ENCODE measurements at places on chromosomes 5 and 9. TPM values are rescaled to one million over a fixed set of nuclear protein-coding genes. Genes with fewer than 3 reads are reported as not detected.

The OTP gene
- polyA plus RNA-seq: not detected

The ETF1 gene
- 49.9 TPM for polyA plus RNA-seq

The CER1 gene
- polyA plus RNA-seq: not detected

DNA sequence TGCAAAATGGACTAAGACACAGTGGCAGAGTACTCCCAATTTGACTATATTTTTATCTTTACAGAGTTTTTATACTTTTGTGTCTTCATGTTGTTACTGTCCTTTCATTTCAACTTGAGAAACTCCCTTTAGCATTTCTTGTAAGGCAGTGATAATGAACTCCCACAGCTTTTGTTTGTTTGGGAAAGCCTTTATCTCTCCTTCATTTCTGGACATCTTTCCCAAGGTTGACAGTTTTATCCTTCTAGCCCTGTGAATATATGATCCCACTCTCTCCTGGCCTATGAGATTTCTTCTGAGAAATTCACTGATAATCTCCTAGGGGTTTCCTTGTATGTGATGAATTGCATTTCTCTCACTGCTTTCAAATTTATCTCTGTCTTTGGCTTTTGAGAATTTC, 9.2 kb upstream of the SARDH start:
- no peak for DNase-seq

- no peak for DNase-seq
Observed at GRCh38 chr9:4225291-4226028, 74.4 kb downstream of the GLIS3 start.

DNA sequence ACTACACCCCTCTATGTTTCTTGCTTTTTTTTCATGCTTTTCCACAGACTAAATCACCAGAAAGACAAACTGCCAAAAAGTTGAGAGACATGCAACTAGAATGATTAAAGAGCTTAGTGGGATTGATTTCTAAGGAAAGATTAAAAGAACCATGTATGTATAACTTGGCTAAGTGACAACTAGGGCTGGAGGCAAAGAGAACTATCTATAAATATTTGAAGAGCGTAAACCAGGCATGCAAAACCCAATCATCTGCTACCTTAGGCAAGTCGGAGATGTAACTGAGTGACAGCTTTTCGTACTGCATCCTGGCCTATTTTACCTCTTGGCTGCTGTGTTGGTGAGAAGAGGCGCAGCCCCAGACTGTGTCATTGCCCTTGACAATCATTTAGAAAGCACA, 121.0 kb upstream of the TLX3 start:
- no peak for DNase-seq

GRCh38 chr5:179823937-179824744, 3.4 kb downstream of the SQSTM1 start:
- peak; percentile 61 for DNase-seq

GRCh38 chr5:74041913-74042312, 415.9 kb downstream of the ARHGEF28 start:
- DNase-seq: no peak

GRCh38 chr9:34291423-34291822, 37.6 kb downstream of the KIF24 start:
- DNase-seq: no peak

- no peak for DNase-seq
Observed at GRCh38 chr5:176527246-176528222, 9.7 kb downstream of the RNF44 start.

DNA sequence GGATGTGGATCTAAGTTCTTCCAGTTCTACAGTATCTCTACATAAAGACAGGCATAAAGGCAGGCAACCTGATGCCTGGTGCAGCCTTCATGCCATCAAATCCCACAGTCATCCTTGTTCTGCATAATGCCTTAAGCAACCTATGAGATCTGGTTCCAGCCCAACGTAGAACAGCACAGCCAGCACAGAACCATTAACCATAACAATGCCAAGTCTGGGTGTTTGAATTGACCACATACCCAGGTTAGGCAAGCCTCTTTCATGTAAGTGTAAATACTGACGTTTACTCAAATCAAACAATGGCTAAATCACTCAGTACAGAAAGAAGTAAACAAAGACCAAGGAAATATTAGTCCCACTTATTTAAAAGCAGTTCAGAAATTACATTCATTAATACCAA, 195.0 kb downstream of the ADAMTSL1 start:
- DNase-seq: no peak

DNA sequence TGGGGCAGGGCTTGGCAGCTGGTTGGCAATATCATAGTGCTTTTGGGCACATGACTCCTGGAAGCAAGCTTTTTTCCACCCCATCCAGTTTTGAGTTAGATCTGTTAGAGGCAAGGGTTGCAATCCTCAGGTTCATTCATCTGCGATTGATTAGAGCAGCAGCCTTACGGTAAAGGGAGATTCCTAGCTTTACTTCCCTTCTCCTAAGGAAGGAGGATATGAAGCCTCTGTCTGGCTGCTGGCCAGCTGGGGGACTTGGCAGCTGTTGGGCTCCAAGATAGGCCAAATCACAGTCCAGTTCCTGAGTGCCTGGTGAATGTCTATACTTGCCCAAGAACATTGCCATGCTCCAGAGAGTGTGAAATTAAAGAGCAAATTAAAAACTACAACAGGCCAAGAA, 113.4 kb upstream of the CCNH start:
- DNase-seq: no peak

The TXNDC8 gene
- not detected for polyA plus RNA-seq
